Frontal cortex (tissue), 4 donors: ENCODE measurements at places on chromosomes 4 and X. TPM values are rescaled to one million over a fixed set of nuclear protein-coding genes. Genes with fewer than 3 reads are reported as not detected.

DNA sequence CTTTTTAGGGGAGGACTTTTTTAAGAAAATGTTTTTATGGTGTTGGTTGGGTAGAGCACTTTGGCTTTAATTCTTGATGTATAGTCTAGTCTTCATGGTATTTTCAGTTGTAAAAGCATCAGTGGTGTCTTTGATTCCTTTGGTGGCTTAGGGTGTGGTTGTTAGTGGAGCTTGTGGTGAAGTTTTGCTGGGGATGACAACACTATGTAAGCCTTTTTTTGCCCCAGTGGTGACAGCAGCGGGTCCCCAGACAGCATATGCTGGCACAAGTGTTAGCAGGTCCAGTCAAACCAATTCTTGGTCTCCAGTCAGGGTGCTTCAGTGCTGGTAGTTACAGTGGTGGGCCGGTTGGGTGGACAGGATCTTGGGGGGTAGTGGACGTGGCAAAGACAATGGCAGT, 52.0 kb downstream of the CHIC1 start:
- DNase-seq = no peak

DNA sequence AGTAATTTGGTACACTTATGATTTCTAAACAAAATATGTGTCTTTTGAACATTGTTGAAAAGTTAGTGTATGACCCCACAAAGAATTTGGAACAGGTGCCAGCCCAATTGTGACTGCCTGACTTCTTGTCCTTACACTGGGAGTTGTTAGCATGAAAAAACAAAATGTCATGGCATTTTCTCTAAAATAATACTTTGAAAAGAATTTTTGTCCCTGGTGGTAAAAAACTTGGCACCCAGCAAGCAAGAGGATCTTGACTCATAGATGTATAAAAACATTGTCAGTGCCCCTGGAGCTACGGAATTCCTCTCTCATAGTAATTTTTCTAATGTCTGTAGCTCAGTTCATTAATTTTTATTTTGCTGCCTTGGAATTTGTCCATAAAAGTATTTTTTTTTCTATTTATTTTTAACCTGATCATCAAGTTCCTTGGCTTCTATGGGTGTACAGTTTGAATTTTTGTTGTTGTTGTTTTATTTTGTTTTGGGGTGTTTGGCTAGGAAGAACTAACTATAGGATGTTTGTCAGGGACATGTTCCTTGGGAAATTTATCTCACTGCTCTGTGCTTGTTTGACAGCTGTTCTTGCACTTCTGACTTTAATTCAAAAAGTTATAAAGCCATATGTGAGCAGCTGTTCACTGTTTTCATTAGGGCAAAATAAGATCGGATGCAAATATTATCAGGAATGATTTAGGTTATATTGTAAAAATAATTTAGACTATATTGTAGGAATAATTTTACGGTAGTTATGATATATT, 95.4 kb upstream of the NUDT6 start:
- DNase-seq = no peak

- DNase-seq = no peak
These were observed 189.9 kb downstream of the AASDH start for GRCh38 chr4:56197387-56197786.

GRCh38 chr4:3314706-3315260, 22.0 kb downstream of the RGS12 start:
- no peak for DNase-seq

- DNase-seq = no peak
These were observed 39.7 kb downstream of the RGS12 start for GRCh38 chr4:3332498-3332897.

- DNase-seq = peak; percentile 40
These were observed 15.8 kb upstream of the SLC25A4 start for GRCh38 chr4:185127021-185127925.

- DNase-seq = no peak
These were observed 191.8 kb downstream of the SHROOM3 start for GRCh38 chr4:76626686-76627465.

- DNase-seq = no peak
These were observed 372.2 kb downstream of the TRIML1 start for GRCh38 chr4:188511431-188511830.

DNA sequence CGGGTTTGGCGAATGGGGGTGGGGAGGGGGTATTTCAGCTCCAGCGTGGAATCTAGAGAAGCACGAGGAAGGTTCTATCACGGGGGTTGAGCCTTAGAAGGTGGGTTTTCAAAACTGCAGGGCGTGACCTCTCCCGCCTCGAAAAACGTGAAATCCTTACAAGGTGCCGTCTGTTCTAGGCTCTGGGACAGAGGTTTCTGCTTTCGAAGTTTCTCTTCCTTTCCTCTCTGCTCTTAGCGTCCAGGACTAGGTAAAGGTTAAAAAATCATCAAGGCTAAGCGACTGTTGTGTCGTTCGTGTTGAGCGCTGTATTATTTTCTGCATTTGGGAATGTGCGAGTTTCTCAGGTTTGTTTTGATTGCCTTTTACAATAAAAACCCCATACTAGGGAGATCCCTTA, 1.1 kb downstream of the FHL1 start:
- DNase-seq = no peak

- no peak for DNase-seq
These were observed 4.8 kb downstream of the CAPN6 start for GRCh38 chrX:111265486-111265885.

DNA sequence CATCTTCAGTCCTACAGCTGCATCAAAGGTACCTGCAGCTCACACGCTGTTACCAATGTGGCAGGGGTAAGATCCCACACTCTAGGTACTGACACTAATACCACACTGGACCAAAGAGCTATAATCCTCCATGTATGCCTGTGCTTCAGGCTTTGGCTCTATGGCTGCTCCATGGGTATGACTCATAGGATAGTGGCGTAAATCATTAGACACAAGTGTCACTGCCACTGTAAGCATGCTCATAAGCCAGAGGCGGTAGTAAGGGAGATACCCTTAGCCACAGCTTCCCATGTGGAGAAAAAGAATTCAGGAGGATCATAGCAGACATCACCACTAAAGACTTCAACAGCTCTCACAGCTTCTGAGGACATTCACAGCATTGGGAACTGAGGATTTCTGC, 287.5 kb downstream of the ACTRT1 start:
- no peak for DNase-seq

- DNase-seq = no peak
These were observed 415.0 kb downstream of the ZNF674 start for GRCh38 chrX:46130247-46130646.

DNA sequence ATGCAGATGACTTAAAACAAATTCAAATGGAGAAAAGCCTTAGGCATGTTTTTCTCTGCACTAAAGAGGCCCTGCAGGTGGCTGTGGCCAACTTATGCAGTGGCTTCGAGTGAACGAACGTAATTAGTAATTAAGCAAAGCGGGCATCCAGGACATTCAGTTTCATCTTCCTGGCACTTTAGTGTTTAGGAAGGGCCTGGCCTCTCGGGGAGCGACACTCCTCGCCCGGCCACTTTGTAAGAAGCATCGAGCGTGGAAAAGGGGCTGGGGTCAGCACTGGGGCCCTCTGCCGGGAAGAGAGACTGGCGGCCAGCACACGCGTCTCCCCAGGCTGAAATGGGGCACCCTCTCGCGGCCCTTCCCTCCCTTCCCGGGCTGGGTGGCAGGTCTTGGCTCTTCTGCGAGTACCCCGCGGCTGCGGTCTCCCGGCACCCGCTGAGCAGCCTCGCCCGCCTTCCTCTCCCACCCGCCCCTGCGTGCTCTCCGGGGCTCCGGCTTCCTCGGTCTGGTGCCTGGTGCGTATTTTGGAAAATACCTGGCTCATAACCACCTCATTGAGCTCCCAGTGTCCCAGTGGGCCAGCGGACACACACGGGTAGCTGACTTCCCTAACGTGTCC, 677 bp upstream of the CYP4V2 start:
- no peak for DNase-seq

- no peak for DNase-seq
These were observed 963 bp upstream of the USO1 start for GRCh38 chr4:75723163-75724065.

GRCh38 chr4:55124322-55125076, 896 bp downstream of the KDR start:
- no peak for DNase-seq

DNA sequence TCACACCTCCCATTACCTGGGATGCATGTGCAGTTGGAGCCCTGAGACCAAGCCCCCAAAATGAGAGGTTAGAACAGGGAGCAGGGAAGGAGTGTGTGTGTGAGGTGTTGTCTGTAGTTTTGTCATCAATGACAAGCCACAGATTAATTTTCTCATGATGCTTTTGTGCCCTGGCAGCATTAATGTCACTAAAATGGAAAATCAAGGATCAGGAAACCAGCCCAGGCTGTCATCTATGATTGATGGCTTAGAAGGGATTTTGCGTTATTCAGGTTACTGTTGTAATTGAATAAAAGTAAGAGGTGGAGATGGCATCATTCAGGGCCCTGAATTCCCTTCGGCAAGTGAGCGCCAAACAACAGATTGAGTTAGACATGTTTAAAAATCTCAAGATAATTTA, 130.5 kb upstream of the C1QTNF7 start:
- no peak for DNase-seq

DNA sequence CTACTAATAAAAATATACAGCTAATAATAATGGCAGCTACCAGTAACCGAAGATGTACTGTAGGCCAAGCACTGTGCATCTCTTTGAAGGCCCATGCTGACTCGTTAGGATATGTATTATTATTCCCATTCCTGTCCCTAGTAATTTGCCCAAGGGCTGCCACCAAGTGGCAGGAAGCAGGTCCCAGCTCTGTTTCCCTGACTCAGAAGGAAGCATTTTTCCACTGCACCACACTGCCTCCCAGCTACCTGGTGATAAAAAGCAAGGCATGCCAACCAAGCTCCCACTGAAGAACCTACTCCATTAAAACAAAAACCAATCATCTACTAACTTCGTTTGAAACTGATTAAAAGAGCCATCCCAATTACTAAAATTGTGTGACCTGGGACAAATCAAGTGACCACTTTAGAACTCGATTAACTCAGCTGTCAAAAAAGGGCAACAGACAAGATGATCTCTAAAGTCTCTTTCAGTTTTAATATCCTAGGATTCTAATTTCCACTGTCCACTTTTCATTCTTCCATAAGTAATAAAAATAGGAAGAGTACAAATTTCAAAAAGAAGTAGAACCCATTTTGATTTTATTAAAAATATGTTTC, 24.3 kb upstream of the PGM2 start:
- DNase-seq = no peak

DNA sequence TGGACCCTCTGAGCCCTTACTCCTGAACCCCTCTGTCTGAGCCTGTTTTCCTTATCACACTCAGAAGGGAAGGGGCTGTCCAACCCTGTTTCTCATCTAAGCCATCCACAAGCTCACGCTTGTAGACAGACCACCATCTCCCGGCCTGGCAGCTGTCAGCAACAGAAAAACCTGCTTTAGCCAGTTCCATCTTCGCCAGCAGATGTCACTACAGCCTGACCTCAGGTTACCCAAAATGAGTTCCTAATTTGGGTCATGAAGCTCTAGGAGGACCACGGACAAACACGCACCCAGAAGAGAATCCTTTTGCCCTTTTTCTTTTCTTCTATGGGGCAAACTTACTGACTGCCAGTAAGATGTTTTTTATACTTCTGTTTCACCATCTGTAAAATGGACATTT, 445.4 kb downstream of the BCOR start:
- DNase-seq = no peak

DNA sequence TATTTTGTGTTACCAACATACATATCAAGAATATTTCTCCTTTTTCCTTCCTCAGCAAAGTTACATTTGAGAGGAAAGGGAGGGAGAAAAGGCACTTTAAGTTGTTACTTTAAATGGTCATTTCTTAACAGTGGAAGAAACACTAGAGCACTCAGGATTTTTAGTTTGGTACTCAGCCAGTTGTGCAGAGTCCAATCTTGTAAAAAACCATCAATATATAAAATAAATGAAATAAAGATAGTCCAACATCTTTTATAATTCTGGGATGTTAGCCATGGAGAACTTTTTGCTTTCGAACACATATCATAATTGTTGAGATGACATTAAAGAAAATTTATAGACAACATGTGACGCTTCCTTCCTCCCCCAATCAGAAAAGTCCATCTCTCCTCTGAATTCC, 253.8 kb downstream of the QDPR start:
- no peak for DNase-seq

DNA sequence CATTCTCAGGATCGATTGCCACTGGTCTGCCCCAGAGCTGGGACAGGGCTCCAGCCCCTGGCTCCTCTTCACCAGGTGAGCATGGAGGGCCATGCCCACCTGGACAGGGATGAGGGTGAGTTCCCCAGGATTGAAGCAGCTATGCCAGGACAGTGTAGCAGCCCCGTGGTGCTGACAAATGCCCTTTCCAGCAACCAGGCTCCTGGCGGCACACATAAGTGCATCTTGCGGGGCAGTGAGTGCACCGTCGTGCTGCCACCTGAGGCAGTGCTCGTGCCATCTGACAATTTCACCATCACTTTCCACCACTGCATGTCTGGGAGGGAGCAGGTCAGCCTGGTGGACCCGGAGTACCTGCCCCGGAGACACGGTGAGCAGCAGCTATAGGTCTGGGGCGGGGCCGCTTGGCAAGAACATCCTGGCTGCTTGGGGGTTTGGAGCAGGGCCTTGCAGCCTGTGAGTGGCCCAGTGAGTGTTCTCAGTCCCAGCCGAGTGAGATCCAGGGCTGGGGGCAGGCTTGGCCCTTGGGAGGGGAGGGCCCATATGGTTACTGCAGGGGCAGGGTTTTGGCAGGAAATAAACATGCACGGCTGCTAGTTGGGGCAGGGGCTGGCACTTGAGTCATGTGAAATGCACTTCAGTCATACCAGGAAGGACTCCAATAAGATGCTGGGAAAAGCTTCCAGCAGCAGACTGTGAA, 6.1 kb downstream of the IL9R start:
- DNase-seq = no peak

DNA sequence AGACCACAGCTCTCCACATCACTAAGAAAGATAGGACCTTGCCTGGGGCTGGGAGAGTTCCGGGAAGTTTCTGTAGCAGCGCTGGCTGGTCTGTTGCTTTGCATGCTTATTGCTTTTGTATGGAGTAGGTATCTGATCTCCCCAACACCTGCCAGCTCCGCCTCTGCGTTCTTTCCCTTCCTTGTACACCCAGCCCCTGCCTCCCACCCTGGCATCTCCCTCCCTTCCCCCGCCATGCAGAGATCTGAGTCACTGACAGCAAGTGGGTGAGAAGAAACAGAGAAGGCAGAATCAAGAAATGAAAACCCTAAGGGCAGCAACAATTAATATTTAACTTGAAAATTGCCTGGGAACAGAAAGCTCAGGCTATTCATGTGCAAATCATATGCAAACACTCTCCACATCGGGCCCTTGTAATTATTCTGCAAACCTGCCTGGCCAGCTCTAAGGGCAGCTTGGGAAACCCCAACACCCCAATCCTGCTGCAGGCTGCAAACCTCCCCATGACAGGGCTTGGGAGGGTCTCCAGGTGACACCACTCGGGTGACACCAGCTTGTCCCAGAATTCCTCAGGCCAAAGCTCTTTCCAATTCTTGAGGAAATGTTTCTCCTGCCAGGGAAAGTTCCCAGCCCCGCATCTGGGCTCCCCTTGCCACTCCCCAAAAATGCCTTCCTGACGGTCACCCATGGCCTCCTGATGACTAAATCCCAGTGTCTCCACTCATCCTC, 257.2 kb downstream of the FBXW7 start:
- no peak for DNase-seq

GRCh38 chr4:25448379-25449109, 71.5 kb downstream of the ANAPC4 start:
- DNase-seq = no peak

Gene ZDHHC15
- 14.3 TPM for total RNA-seq

Gene SUPT20HL2
- not detected for total RNA-seq

Gene MND1
- total RNA-seq = 3.7 TPM

Gene MXRA5
- total RNA-seq = 0.82 TPM

Gene EDNRA
- 9.4 TPM for total RNA-seq

Gene ESX1
- not detected for total RNA-seq

Gene GIMD1
- not detected for total RNA-seq

Gene DNAJB14
- total RNA-seq = 97.4 TPM

Gene MAGEB1
- total RNA-seq = not detected

Gene DOCK11
- total RNA-seq = 26.1 TPM
